ENCODE measurements at places on chromosomes 1 and 21.

GRCh38 chr1:201724039-201724765 lies 104.8 kb upstream of the IPO9 start:
- no peak for DNase-seq

DNA sequence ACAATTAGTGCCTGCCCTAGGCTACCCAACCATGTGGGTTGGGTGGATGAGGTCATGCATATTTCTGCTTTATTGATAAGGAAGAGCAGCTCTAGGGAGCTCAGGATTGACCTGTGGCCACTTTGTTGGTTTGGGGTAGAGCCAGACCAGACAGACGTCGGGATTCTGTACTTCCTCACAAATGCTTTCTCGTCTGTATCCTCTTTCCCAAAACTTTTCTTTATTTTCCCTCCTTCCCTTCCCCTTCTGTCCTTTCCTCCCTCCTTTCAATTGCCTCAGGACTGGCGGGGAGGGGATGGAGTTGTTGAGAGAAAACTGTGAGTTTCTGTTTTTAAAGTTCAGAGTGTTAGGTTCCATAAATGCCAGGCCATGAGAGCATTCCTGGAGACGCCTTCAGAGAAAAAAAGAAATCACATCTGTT lies 68.0 kb downstream of the UCK2 start:
- DNase-seq = no peak

DNA sequence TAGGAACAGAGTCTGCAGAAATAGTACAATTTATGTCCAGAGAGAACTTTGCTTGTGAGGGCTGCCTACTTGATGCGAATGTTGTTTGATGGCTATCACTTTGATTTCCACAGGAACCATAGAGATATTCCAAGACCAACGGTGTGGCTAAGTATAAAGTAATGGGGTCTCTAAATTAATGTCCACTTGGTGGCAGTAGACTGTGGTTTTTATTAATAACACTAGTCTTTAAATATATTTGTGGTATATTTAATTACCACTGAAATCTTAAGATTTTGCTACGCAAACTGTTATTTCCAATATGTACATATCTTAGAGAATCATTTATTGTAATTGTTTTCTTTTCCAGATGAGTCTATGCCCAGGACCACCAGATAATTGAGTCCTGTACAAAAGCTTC lies 647.9 kb downstream of the PLA2G4A start:
- no peak for DNase-seq

DNA sequence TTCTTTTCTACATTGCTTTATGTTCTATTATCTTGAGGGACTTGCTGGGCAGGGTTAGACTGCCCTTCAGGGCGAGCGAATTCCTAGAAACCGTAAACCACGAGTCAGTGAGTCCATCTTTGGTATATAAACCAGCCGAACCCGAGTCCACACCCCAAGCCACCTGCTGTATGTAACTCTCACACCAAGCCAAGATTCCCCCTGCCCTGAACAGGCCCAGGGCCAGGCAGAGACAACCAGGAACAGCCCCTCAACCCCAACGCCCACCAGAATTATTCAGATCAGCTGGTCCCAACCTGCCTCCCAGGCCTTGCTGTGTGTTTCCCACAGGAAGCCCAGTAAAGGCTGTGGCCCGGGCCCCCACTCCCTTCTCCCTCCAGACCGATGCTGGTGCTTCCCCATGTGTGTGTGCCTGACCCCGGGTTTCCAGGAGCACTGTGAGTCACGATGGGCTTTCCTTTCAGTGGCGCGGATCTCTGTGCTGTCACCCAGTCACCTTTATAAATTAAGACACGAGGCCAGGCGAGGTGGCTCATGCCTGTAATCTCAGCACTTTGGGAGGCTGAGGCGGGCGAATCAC lies 17.1 kb downstream of the KIF17 start:
- no peak for DNase-seq

- DNase-seq = no peak
These were observed 2.4 kb downstream of the GPATCH4 start for GRCh38 chr1:156598731-156599432.
